Frontal cortex (tissue), 4 donors: ENCODE measurements at places on chromosomes 16 and 17.

DNA sequence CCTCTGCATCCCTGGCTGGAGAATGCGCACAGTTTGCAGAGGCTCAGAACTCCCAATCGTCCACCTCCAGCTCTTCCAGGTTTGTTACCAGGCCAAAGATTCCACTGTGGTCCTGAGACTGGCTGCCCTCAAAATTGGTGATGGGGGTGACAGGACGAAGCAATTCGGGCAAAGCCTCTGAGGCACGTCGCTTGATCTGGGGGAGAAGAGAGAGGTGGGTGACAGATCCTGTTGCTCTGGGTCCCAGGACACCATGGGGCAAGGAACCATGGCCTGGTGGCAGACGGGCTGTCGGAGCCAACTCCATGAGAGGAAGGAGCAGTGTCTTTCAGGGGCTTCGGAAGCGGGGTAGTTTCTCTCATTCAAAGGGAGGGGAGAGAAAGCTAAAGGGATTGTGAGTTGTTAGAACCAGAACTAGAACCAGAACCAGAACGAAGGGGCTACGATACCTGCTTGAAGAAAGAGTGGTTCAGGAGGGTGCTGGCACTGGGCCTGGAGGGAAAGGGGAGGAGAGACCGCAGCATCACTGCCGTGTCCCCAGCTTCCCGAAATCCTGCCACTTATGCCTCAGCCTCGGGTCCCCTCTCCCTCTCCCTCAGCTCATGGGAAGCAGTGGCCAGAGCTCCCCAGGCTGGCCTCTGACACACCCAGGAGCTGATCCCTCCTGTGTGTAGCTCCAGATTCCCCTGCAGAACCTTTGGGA is 3.8 kb upstream of the LIMD2 start:
- DNase-seq, result no peak

DNA sequence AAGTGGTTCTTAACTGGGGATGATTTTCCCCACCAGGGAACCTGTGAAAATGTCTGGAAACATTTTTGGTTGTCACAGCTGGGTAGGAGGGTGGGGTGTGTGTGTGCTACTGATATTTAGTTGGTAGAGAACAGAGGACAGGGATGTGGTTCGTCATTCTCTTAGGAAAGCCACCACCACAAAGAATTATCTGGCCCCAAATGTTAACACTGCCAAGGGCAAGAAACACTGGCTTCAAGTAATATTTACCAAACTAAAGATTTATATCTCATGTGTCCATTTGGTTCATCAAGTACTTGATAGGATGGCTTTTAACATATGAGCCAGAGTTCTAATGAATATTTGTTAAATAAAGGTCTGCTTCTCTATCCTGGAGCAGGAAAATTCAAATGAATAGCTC is 19.5 kb downstream of the MPHOSPH6 start:
- no peak for DNase-seq

DNA sequence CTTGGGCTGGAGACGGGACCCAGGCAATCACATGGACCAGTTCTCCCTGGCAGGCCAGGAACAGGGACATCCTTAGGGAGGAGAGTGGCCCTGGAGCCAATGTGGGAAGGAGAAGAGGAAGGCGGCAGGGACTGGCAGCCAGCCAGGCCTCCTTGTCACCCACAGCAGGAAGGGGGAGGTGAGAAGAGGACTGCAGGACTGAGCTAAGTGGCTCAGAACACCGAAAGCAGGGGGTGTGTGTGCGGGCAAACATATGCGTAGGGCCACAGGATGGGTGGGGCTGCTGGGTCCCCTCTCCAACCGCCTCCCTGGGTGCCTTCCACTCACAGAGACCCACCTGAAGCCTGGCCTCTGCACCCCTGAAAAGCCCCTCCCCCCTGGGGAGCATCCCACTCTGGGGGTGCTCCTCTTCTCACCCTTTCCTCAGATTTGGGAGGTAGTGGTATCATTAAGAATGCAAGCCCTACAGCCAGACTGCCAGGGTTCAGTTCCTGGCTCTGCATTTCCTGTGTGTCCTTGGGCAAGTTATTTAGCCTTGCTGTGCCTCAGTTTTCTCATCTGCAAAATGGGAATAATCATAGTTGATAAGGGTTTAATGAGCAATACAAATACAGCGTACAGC is 8.1 kb downstream of the PNMT start:
- no peak for DNase-seq

GRCh38 chr16:72098936-72099335 is 5.3 kb downstream of the DHX38 start:
- no peak for DNase-seq

DNA sequence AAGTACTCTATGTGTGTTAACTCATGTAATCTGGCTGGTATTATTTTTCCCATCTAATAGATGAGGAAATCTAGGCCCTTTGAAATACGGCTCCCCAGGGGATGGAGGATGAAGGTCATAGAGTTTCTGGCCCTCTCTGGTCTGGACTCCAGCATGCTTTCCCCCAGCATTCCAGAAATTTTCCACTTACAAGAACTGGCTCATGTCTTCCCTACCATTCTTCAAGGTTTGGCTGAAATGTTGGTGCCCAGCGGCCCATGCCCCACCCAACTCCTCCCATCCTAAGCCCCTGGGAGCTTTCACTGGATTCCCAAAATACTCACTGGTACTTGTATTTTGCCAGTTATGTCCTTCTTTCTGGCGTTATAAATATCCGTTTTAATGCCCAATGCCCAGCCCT is 237.5 kb upstream of the NLRP1 start:
- DNase-seq, result no peak
